CD4-positive, alpha-beta memory T cell (primary cell): ENCODE measurements at places on chromosomes 6 and 20. TPM values are rescaled to one million over a fixed set of nuclear protein-coding genes. Genes with fewer than 3 reads are reported as not detected.

DNA sequence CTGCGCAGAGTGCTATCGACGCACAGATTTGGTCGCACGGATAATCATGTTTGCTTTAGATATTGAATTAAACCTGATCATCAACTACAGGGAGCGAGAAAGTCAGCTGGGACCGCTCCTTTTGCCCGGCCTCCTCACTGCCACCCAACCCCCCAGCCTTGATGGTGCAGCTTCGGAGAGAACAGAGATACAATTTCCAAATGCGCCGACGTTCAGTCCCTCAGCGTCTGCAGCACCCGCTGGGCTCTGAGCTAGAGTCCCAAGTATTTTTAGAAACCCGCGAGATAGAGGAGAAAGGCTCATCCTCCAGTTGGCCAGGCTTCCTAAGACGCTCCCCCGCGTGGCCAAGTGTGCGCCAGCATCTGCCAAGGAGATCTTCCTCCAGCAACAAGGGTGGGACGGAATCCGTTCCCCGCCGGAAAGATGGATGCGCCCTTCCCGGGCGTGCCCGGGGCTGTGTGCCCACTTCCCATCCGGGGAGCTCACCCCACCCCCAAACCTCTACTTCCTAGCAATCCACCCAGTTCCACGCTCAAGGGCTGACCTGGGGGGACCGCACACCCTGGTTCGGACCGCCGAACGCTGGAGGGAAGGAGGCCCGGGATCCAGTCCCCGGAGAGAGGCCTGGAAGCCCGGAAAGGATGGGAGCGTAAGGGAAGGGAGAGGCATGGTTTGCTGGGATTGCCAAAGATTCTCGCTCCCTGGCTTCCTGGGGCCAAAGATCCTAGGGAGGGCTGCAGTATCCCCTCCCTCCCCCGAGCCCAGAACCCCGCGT, 4.1 kb downstream of the NKX2-2 start:
- DNase-seq: no peak

DNA sequence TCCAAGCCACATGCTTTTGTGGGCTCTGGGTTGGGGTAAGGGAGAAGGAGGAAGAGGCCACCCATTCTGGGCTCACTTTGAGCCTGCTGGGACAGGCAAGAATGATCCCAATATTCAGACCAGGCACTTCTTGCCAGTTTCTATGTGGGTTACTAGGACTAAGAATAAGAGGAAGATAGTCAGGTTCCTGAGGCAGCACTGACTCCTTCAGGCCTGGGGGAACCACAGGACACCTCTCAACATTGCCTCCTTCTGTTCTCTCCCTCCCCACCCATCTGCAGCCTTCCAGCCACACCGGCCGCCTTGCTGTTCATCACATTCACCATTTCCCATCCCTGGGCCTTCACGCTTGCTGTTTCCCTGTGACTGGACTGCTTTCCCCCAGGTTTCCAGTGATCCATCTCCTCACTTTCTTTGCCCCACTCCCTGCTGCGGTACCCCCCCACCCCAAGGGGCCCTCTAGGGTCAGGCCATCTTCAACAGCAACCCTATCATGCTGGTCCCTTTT, 69.2 kb upstream of the SIRPA start:
- DNase-seq: no peak

The NOX3 gene
- total RNA-seq: not detected

The ECT2L gene
- total RNA-seq: not detected

GRCh38 chr20:34085544-34086040, 26.5 kb downstream of the EIF2S2 start:
- no peak for DNase-seq
